NCI-H187 (cell line): ENCODE measurements at places on chromosomes 5 and 9.

GRCh38 chr5:59484618-59485017, 408.9 kb downstream of the PDE4D start:
- DNase-seq: no peak

- DNase-seq: no peak
These were observed 31.4 kb downstream of the XPA start for GRCh38 chr9:97665742-97666141.

DNA sequence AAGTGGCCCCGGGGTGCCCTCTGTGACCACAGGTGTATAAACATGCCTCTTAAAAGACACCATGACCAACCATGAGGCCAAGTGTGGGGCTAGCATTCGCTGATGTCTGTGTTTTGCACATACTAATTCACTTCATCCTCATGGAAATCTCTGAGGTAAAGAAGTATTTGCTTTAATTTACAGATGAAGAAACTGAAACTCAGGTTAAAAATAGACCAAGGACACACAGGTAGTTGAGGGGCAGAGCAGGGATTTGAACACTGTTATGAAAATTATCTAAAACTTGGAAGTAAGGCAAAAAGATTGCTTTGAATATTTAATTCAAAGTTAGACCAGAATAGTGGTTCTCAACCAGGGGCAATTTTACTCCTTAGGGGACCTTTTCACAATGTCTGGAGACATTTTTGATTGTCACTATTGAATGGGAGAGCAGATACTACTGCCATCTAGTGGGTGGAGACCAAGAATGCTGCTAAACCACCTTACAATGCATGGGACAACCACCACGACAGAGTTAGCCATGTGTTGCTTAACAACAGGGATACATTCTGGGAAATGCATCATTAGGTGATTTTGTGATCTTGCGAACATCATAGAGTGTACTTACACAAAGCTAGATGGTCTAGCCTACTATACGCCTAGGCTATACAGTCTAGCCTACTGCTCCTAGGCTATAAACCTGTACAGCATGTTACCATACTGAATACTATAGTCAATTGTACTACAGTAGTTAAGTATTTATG, 8.0 kb upstream of the FXN start:
- DNase-seq: no peak

GRCh38 chr5:14148890-14149671, 5.9 kb downstream of the TRIO start:
- DNase-seq: no peak

DNA sequence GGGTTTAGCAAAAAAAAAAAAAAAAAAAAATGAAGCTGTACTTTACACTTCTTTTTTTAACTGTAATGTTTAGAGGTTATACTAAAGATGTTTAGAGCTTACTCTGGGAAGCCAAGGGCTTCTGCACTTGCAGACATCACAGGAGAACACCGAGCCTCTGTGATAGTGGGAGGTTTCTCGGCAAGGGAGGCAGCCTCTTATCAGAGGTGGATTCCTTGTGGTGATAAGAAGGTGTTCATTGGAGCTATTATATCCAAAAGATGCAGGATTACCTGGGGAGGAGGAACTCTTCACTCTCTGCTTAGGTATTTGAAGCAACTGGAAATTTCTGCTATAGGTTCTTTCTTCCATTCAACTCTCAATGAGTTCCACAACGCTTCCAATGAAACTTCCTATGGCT, 171.2 kb upstream of the SLC12A2 start:
- no peak for DNase-seq
